Midbrain (tissue), 1 donor: ENCODE measurements at places on chromosomes 16 and 17.

DNA sequence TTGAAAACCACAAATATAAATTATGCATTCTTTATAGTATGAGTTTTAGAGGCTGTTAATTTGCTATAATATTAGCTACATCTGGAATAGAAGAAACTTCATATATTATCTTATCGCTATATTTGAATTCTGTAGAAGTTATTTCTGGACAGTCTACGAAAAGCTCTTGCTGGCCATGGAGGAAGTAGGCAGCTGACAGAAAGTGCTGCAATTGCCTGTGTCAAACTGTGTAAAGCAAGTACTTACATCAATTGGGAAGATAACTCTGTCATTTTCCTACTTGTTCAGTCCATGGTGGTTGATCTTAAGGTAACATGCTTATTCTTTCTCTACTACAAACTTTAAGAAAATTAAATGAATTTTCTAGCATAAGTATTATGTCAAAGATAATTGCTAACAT is 96.8 kb downstream of the OMG start:
- no peak for DNase-seq

DNA sequence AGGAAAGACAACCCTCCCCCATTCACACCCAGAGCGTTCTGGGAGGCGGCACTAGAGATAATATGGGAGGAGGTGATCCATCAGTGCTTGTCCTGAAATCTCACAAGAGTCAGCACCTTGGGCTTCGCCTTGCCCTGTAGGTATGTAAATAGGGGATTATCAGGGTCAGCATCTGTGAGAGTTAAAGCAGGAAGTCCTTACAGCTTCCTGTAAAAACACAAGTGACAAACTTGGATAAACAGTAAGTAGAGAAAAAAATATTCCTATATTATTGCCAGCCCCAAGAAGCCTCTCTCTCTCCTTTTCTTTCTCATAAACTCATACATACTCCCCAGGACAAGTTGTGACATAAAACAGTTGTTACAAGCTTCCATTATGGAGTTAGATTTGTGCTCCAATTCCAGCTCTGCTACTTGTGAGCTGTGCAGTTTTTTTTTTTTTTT is 187.7 kb downstream of the MAF start:
- DNase-seq = no peak

GRCh38 chr17:43530288-43531081 is 15.7 kb downstream of the ETV4 start:
- no peak for DNase-seq

DNA sequence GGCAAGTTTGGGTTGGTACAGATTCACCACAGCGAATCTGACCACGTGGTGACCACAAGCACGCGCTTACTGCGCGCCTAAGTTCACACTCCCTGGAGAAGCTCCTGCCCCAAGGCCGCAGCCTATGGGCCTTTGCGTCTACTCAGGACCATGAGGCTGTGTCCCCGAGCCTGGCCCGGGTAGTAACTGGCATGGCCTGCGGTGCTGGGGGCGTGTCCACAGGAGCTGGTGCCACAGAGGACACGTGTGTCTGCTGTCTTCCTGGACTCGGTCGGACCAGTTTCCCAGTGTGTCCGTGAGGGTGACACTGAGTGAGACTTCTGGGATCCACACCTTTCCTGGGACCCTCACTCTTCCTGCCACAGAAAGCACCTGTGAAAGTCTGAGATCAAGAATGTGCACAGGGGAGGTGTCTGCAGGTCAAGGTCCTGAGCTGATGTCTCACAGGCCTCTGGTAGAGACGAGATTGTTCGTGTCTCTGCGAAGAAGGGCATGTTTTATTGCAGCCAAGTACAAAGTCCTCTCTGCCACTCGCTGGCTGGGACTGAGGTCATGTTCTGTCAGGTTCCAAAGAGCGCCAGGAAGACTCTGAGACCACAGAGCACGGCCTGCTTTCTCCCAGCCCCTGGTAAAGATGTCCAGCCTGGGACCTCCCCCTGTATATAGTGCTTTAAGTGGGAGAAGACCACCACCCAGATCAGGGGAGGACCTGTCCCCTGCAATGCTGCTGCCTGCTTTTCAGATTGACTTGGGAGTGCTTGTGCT is 25.2 kb upstream of the CAPN15 start:
- no peak for DNase-seq

- no peak for DNase-seq
These were observed 1.3 kb upstream of the RAB40C start for GRCh38 chr16:588639-588888.

GRCh38 chr16:85412911-85413520 is 200.1 kb upstream of the GSE1 start:
- no peak for DNase-seq

DNA sequence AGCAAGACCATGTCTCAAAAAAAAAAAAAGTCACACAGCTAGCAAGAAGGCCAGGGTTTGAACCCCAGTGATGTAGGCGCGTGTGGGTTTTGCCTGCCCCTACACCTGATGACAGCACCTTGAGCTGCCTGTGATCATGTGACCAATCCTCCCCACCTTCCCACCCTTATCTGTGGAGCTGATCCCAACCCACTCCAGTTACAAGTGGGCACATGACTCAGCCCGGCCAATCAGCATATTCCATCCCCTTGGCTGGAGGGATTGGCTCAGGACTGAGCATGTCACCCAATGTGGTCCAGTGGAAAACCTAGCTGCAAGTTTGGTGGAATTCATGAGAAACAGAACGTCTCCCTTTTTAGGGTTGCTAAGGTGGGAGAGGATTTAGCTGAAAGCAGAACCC is 6.6 kb downstream of the TMEM114 start:
- DNase-seq = no peak

GRCh38 chr16:12758670-12759558 is 44.8 kb downstream of the CPPED1 start:
- DNase-seq = no peak

- no peak for DNase-seq
These were observed at the start of gene ELMO3 for GRCh38 chr16:67199011-67199807. TSS of gene ELMO3 (plus strand) at chr16:67199131. CDS start at chr16:67199327, 196 bp downstream.

- peak; percentile 74 for DNase-seq
These were observed 23.0 kb upstream of the CAPNS2 start for GRCh38 chr16:55543472-55543871.

DNA sequence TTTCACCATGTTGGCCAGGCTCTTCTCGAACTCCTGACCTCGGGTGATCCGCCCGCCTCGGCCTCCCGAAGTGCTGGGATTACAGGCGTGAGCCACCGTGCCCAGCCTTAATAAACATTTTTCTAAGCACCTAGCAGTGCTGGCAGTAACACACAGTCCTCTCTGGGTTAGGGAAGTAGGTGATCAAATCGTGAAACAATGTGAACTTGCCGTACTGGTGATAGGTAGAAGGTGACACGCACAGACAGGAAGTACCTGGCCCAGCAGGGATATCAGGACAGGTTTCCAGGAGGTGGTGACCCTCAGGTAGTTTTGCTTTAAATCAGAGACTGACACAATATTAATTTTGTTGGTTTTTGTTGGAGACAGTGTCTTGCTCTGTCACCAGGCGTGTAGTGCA is 4.5 kb downstream of the PLD2 start:
- DNase-seq = no peak

DNA sequence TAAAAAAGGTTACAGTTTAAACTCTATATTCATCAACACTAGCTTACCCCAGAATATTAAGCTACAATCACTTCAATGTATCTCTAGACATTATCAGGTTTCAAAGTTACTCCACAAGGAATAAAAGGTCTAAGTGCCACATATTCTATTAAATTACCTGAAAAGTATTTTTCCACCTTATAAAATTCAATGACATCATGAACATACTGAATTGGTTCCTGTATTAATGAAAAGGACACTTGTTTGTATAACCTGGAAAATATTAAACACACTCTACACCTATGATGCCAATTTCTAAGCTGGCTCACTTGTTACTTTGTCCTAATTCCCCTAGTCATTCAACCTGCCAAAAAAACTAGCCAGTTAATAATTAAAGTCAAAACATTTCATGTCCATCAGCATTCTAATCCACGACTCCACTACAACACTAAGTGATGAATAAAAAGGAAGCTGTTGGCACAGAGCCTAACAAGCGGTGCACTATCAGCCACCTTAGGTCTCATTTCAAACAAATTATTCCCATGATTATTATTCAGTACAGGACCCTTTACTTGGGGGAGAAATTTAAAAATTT is 12.2 kb downstream of the MED13 start:
- no peak for DNase-seq

- peak; percentile 55 for DNase-seq
These were observed 4.7 kb upstream of the PIPOX start for GRCh38 chr17:29038085-29038795.

GRCh38 chr16:79843631-79844043 is 243.1 kb upstream of the MAF start:
- DNase-seq = no peak

DNA sequence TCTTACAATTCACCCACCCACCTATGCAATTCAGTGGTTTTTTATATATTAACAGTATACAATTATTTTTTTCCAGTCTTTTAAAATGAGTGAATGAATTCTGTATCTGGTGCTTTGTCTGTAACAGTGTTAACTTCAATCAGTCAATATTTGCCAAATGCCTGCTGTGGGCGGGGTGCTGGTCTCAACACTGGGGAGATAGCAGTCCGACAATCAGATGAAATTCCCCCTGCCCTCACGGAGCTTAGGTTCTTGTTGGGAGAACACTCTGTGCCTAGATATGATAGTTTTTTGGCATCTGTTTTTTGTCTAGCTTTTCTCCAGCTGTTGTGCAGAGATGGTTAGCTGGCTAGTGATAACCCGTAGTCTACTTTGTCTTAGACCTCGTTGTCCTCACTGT is 201.1 kb downstream of the SNX29 start:
- no peak for DNase-seq

GRCh38 chr17:9208381-9209105 is 187.2 kb downstream of the NTN1 start:
- no peak for DNase-seq

DNA sequence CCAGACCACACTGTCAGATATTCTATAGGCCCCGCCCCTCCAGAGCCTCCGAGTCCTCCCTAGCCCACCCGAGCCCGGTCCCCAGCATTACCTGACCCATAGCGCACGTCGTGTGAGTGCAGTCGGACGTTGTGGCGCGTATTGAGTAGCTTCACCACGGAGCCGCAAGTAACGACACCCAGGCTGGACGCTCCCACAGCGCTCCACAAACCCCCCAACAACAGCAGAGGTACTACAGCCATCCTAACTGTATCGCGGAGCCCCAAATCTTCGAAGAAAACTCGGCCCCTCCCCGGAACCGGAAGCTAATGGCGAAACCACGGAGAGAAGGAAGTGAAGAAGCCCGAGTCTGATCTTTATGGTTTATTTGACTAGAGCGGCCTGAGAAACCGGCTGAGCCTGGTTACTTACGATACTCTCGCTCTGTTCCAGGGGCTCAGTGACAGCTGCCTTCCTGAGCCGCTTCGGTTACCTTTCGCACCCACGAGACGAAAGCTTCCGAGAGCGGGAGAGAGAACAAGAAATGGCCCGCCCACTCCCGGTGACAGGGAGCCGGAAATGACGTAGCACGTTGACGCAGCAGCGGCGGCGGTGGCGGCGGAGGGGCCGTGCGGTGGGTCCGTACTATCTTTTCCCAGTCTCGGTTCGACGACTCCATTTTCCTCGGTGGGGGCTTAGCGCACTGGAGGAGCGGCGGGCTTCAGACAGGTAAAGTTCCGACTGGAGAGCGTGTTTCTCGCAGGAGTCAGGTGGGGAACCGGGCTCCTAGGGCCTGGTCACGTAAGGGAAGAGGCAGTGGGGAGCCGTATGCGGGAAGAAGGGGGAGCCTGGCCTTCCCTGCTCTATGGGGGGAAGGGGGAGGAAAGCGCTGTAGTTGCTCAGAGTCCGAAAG is at the start of the genes SDF2 and SUPT6H:
Gene SDF2, minus strand, starts transcription at position 272 of the 892 bp plus-strand sequence. Its CDS starts 30 bp downstream, at position 242.
Gene SUPT6H, plus strand, starts transcription at position 571 of the 892 bp plus-strand sequence. CDS start 11,197 bp downstream, outside the sequence.
- peak; percentile 95 for DNase-seq

DNA sequence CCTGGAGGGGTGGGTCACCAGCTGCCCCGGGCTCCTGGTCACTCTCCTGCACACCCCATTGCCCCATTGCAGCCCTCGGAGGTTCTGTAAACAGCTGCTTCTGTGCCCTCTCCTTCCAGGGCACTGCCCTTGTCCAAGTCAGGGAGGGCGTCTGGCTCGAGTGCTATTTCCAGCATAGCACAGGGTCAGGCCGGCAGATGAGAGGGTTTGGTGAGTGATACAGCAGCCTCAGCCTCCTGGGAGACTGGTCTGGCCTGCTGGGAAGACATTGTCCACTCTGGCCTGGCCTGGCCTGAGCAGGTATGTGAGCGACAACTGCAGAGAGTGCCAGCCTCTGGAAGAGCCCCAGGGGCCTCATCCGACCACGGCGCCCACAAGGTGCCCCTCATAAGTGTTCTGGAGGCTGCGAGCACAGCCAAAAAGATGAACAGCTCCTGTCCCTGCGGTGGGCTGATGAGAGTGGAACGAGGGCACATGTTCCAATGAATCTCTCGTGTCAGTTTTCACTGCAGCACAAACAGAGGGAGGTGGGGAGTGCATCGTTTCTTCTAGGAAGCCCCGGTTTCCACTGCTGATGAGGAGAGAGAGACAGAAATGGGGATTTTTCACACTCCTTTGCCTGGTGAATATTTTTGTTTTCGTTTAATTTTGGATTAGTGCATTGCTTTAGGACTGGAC is 105.8 kb upstream of the SDK2 start:
- no peak for DNase-seq

- DNase-seq = peak; percentile 84
These were observed 91.3 kb downstream of the SNX29 start for GRCh38 chr16:12067714-12068401.

- DNase-seq = no peak
These were observed 30.2 kb upstream of the NOL11 start for GRCh38 chr17:67687511-67687910.

DNA sequence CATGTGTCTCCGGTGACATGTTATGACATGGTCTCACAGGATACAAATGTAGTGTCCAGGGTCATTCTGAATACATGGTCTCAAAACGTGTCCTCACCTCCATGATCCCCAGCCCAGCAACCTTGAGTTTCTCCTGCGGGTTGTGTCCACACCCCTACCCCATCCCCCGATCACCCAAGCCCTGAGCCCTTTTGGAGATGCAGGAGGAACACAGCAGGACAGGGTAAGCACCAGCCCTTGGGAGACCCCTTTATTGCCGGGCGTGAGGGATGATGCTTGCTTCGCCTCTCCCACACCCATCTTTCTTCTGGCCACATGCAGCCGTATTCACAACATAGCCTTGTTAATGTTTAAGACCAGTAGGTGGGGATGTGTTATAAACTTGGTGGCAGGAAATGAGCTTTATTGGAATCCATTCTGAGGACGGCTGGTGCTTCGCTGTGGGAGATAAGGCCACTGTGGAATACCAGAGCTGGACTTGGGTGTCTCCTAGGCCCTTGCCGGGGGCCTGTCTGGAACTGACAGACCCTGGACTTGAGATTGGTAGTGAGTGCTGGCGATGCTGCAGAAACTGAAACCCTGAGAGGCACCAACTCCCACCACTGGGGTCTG is 5.5 kb downstream of the TMEM132E start:
- DNase-seq = no peak
